Activated naive CD4-positive, alpha-beta T cell treated with anti-CD3 and anti-CD28 coated beads, Interleukin-2, amount 50 U/mL, for 72 hours (primary cell): ENCODE measurements at places on chromosomes 16 and 17. TPM values are rescaled to one million over a fixed set of nuclear protein-coding genes. Genes with fewer than 3 reads are reported as not detected.

- DNase-seq: no peak
These were observed 113.7 kb upstream of the RBFOX1 start for GRCh38 chr16:7218936-7219335.

DNA sequence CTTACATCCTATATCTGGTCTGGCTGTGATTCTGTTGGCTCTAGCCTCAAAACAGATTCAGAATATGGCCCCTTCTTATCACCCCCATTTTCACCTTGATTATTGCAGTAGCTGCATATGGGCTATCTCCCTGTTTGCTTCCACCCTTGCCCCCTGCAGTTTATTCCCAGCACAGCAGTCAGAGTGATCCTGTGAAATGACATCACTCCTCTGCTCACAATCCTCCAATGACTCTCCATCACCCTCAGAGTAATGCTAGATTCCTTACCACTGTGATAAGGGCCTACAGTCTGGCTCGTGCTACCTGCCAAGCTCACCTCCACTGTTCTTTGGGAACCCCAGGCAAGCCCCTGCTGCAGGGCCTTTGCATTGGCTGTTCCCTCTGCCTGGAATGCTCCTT is 92.5 kb downstream of the ASIC2 start:
- no peak for DNase-seq

DNA sequence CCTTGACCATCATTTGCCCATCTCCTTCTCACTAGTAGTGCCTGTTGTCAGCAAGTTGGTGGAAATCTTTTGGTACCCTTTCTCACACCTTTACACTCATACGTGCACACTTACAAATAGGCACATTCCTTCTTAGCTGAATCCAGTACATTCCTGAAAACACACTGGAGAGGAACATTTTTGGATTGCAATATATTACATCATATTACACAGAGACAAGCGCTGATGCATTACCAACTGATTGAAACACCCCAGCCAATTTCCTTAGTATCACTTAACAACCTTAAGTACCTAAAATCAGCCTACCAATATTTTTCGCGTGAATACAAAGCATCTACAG is 64.1 kb downstream of the PLCG2 start:
- no peak for DNase-seq

GFAP gene
- total RNA-seq: not detected

ZNF624 gene
- total RNA-seq: 7.2 TPM

GRCh38 chr16:78444-79150 is 572 bp downstream of the MPG start:
- DNase-seq: no peak

- no peak for DNase-seq
These were observed 555.3 kb downstream of the HS3ST4 start for GRCh38 chr16:26247063-26247462.

HOXB6 gene
- not detected for total RNA-seq

DNA sequence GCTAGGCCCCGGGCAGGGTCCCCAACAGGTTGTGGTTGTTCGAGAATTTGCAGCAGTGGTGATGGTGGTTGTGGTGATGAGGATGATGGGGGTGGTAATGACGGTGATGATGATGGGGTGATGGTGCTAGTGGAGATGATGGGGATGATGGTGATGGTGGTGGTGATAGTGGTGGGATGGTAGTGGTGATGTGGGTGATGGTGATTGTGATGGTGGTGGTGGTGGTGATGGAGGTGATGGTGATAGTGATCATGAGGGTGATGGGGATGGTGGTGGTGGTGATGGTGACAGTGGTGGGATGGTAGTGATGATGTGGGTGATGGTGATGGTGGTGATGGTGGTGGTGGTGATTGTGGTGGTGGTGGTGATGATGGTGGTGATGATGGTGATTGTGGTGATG is 343.3 kb downstream of the SEC14L1 start:
- no peak for DNase-seq

GPRC5C gene
- total RNA-seq: not detected

SLC13A2 gene
- total RNA-seq: not detected

GRCh38 chr17:51948128-51948527 is 210.4 kb downstream of the CA10 start:
- no peak for DNase-seq

GRCh38 chr16:2490190-2491105 is 15.5 kb downstream of the TBC1D24 start:
- DNase-seq: no peak

CD300E gene
- total RNA-seq: not detected

- DNase-seq: no peak
These were observed 22.8 kb downstream of the TADA2A start for GRCh38 chr17:37429453-37429852.

GRCh38 chr17:70157151-70157550 is 12.2 kb upstream of the KCNJ2 start:
- no peak for DNase-seq

MT1H gene
- not detected for total RNA-seq

DNA sequence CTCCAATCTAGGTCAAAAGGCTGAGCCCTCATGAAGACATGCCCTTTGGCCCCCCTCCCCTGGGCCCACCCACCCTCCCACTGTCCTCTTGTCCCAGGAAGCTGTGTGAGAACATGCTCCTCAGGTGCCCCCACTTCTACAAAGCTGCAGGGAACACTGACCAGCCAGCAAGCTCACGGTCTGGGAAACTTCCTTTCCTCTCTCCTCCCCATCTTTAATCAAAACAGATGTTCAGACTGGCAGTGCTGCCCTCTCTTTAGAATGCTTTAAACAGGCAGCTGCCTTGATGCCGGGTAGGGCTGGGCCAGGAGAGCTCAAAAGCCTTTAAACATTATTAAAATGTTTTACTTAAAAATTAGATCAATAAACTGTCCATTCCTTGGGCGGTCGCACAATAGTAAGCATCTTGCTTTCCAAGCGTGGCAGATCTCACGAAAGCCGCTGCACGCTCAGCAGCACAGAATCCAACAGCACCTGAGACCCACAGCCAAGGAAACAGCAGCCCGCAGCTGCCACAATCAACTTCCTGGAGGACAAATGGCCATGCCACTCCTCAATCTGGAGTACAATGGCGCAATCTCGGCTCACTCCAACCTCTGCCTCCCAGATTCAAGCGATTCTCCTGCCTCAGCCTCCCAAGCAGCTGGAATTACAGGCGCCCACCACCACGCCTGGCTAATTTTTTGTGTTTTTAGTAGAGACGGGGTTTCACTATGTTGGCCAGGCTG is 399.2 kb downstream of the SLC39A11 start:
- DNase-seq: no peak

GRCh38 chr16:79051313-79051712 is 549.2 kb downstream of the MAF start:
- no peak for DNase-seq

FBXL16 gene
- 2.8 TPM for total RNA-seq
